SJSA1 (cell line): ENCODE measurements at places on chromosomes 7 and 10.

DNA sequence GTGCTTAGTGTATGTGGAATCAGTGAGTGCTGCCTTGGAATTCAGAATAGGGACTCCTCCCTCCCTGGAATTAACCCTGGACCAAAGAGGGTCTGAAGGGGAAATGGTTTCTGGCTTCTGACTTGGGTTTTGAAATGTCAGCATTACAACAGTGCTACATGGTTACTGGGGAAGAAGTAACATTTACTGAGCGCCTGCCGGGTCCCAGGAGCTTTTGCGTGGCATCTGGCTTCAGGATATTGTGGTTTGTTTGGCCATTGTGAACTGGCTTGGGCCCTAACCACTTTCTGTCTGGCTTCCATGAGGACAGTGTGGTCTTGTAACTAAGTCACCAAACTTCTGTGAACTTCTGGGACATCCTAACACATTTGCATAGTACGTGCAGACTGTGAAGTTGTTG lies 21.3 kb downstream of the TSPAN15 start:
- H3K4me1 ChIP-seq, result peaks cover 31% of the 10 kb centered on the region
- no peak overlapping the region for H3K4me3 ChIP-seq
- H3K36me3 ChIP-seq, result no peaks in the 10 kb centered on the region
- no peaks in the 10 kb centered on the region for H3K27me3 ChIP-seq

DNA sequence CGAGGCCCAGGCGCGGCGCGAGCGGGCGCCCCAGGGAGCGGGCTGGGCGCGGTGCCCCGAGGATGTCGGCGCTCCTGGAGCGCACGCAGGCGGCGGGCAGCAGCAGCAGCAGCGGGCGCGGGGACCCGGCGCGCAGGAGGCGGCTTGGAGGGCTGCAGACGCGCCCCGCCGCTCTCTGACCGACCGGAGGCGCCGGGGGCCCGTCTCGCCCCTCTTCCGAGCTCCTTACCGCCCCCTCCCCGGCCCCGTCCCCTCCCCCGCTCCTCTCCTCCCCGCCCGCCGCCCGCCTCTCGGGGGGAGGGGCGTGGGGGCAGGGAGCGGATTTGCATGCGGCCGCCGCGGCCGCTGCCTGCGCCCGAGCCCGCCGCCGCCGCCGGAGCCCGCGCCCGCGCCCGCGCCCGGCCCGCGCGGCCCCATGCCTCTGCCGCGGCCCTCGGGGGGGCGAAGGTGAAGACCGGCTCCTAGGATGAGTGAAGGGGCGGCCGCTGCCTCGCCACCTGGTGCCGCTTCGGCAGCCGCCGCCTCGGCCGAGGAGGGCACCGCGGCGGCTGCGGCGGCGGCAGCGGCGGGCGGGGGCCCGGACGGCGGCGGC lies at the start of gene NRG3:
Gene NRG3 (plus strand): TSS at position 320 of the 592 bp plus-strand sequence.
- H3K4me3 ChIP-seq, result no peak within 1 kb of the TSS
- no peaks in the 10 kb centered on the region for H3K4me1 ChIP-seq
- no peaks in the 10 kb centered on the region for H3K36me3 ChIP-seq
- H3K27me3 ChIP-seq, result peaks cover 12% of the 10 kb centered on the region; the same call in 1 of the 2 replicates
- no peak within 1 kb of the TSS for H3K27ac ChIP-seq

DNA sequence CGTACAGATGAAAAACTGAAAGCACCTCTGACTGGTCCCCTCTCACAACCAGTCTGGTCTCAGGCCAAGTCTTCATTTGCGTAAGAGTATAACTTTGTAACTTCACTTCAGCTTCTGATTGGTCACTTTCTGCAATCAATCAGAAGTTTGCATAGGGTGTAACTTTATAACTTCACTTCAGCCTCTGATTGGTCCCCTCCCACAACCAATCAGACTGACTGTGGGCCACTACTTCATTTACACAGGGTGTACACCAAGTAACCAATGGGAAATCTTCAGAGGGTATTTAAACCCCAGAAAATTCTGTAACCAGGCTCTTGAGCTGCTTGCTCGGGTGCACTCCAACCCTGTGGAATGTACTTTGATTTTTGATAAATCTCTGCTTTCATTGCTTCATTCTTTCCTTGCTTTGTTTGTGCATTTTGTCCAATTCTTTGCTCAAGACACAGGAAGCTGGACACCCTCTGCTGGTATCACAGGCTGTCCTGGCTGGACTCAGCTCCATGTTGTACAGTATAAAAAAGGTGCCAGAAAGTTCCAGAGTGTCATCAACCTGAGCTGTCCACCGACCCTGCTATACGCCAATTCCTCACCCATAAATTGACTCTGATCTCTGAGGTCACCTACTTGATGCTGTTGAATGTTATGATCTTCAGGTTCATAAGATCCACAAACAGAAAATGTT lies 74.5 kb downstream of the COBL start:
- H3K4me1 ChIP-seq, result no peaks in the 10 kb centered on the region
- no peaks in the 10 kb centered on the region for H3K27me3 ChIP-seq
- H3K36me3 ChIP-seq, result no peaks in the 10 kb centered on the region
- DNase-seq, result no peak
- no peak overlapping the region for H3K4me3 ChIP-seq
- no peak overlapping the region for H3K27ac ChIP-seq

GRCh38 chr7:90455163-90456030 lies 14.0 kb upstream of the PTTG1IP2 start:
- H3K27ac ChIP-seq, result no peak overlapping the region
- H3K4me3 ChIP-seq, result no peak overlapping the region
- H3K4me1 ChIP-seq, result peaks cover 6% of the 10 kb centered on the region; the same call in 1 of the 2 replicates
- H3K36me3 ChIP-seq, result no peaks in the 10 kb centered on the region
- H3K27me3 ChIP-seq, result no peaks in the 10 kb centered on the region

DNA sequence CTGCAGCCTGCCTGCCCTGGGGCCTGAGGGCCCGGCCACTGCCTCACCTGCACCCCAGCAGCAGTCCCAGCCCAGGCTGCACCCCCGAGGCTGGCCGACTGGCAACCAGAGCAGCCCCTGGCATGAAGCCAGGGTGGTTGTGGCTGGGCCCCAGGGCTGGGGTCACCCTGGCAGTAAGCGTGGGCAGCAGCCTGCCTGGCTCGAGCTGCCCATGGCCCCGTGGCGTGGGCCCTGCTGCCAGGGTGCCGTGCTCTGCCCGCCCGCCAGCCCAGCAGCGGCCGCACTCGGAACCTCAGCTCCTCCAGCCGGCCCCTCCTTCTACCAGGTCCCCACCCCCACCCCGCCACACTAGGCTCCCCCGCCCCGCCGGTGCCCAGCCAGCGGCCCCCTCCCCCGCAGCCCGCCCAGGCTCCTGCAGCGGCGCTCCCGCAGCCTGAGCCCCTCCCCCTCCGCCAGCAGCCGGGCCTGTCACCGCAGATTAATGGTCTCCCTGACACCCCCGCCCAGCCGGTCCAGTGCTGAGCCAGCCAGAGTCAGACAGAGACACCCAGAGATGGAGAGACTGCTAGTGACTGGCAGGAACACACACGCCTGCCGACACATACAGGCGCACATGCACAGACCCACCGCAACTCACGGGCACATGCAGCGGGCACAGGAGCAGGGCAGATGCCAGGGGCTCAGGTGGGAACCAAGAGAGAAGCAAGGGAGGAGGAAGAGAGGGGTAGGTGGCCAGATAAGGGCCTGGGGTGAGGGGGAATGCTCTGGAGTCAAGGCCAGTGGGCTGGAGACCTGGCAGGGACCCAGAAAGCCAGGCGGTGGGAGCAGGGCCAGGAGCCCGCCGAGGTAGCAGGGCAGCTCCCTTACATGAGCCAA lies 22.4 kb downstream of the KCNH2 start:
- H3K4me1 ChIP-seq, result no peaks in the 10 kb centered on the region
- H3K27ac ChIP-seq, result no peak overlapping the region
- no peak for DNase-seq
- no peak overlapping the region for H3K4me3 ChIP-seq
- peaks cover 27% of the 10 kb centered on the region for H3K27me3 ChIP-seq
- H3K36me3 ChIP-seq, result no peaks in the 10 kb centered on the region

- H3K4me3 ChIP-seq, result peak overlapping the region; percentile 91
- peak overlapping the region; percentile 51; the same call in 1 of the 2 replicates for H3K27ac ChIP-seq
- no peaks in the 10 kb centered on the region for H3K27me3 ChIP-seq
- no peak for DNase-seq
- peaks cover 6% of the 10 kb centered on the region for H3K36me3 ChIP-seq
These were observed 670 bp upstream of the AGK start for GRCh38 chr7:141550386-141551093.

DNA sequence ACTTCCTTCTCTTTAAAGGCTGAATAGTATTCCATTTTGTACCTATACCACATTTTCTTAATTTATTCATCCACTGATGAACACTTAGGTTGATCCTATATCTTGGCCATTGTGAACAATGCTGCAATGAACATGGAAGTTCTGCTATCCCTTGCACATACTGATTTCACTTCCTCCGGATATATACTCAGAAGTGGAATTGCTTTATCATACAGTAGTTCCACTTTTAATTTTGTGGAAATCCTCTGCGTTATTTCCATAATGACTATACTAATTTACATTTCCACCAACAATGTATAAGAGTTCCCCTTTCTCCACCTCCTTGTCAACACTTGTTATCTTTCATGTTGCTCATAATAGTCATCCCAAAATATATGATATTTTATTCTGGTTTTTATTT lies 312.6 kb downstream of the PLXDC2 start:
- no peak for DNase-seq
- H3K4me1 ChIP-seq, result no peaks in the 10 kb centered on the region
- H3K27me3 ChIP-seq, result no peaks in the 10 kb centered on the region
- no peak overlapping the region for H3K4me3 ChIP-seq

GRCh38 chr10:113045147-113046055 lies 95.4 kb downstream of the TCF7L2 start:
- peaks cover 14% of the 10 kb centered on the region for H3K36me3 ChIP-seq
- peak; percentile 79 for DNase-seq
- peaks cover 33% of the 10 kb centered on the region for H3K4me1 ChIP-seq
- H3K27me3 ChIP-seq, result no peaks in the 10 kb centered on the region
- peak overlapping the region; percentile 63 for H3K27ac ChIP-seq

- H3K27me3 ChIP-seq, result peaks cover 6% of the 10 kb centered on the region; the same call in 1 of the 2 replicates
- H3K4me3 ChIP-seq, result no peak overlapping the region
- DNase-seq, result no peak
- H3K36me3 ChIP-seq, result no peaks in the 10 kb centered on the region
- no peaks in the 10 kb centered on the region for H3K4me1 ChIP-seq
These were observed 82.6 kb upstream of the CHCHD3 start for GRCh38 chr7:133164498-133164897.

DNA sequence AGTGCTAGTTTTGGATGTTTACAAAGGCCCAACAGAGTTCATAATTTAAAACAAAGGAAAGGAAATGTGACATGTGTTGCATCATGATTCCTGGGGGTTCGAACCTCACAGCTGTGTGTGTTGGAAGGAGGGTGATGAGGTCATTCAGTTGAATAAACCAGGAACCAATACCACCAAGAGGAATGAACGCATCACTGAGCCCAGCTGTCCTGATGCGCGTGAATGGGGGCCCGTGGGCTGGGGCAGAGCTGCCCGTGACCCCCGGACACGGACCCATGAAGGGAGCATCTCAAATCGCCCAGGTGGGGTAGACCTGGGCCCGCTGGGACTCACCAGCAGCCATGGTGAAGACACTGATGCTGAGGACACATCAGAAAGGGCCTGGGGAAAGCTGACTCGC lies 33.0 kb downstream of the BRI3 start:
- no peak for DNase-seq
- H3K4me3 ChIP-seq, result no peak overlapping the region
- peaks cover 24% of the 10 kb centered on the region for H3K36me3 ChIP-seq
- no peaks in the 10 kb centered on the region for H3K4me1 ChIP-seq
- no peak overlapping the region for H3K27ac ChIP-seq

DNA sequence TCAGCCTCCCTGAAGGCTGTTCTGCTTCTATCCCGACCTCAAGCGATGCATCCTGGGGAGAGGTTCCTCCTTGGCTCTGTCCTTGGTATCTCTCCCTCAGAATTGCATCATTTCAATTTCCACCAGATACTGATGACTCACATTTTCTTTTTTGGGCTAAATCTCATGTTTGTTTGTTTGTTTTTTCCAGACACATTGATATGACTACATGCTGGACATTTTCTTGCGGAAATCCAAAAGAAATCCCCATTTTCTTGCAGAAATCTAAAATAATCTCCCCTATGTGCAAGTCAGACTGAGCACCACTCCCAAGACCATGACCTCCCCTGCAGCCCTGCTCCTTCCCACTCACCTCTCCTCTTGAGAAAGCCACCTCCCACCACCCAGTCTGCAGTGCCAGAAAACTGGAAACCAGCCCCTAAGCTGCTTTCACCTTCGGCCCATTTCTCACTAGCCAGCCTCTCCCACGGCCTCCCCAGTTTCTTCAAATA lies 260.2 kb upstream of the PRKCQ start:
- H3K27me3 ChIP-seq, result no peaks in the 10 kb centered on the region
- H3K36me3 ChIP-seq, result peaks cover 4% of the 10 kb centered on the region
- no peak overlapping the region for H3K4me3 ChIP-seq
- DNase-seq, result no peak

- H3K27me3 ChIP-seq, result no peaks in the 10 kb centered on the region
- DNase-seq, result no peak
- no peaks in the 10 kb centered on the region for H3K4me1 ChIP-seq
These were observed 75.7 kb downstream of the LYZL2 start for GRCh38 chr10:30553626-30554439.

DNA sequence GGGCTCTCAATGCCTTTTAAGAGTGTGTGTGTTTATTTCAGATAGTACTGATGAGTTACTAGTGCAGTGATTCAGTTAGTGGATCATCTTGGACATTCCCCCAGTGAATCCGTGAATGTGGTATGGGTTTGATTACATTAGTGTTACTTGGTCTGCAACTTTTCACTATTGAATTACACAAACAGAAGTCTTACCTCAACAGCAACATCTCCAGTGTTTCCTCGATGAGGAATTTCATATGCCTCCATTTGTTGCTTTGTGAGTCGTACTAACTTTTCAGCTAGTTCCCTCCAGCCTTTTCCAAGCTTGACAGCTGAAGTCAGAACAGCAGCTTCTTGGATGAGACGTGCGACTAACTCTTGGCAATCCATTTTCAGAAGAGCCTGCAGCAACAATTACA lies 63.2 kb downstream of the MACC1 start:
- H3K27me3 ChIP-seq, result no peaks in the 10 kb centered on the region
- no peak overlapping the region for H3K27ac ChIP-seq
- no peak for DNase-seq
- H3K36me3 ChIP-seq, result no peaks in the 10 kb centered on the region

DNA sequence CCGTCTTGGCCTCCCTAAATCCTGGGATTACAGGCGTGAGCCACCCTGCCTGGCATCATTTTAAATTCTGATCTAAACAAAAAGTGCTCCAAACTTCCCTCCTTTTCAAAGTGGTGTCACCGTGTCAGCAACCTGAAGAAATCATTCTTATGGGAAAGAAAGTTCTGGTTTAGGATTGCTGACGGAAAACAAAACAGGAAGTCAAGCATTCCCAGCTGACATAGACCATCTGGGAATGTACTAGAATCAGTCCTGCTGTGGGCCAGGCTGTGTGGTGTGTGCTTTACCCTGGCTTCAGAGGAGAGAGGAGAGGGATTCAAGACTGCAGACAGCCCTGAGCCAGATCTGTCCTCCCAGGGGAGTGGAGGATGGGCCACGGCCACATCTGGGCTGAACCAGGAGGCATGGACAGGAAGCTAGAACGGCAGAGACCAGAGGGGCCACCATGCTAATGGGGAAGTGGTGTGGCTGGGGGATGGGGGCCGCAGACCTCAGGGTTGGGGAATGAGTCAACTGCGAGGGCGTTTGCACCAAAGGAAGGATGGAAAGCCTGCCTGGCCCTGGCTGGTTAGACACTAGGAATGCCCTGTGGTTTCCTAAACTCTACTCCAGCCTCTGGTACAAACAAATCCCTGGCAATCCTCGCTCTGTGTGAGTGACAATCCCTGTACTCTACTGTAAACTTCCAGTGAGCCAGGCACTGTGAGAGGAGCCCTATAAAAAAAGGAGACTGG lies 16.7 kb upstream of the CLIP2 start:
- DNase-seq, result peak; percentile 97
- no peak overlapping the region for H3K4me3 ChIP-seq
- no peaks in the 10 kb centered on the region for H3K36me3 ChIP-seq
- peaks cover 38% of the 10 kb centered on the region for H3K4me1 ChIP-seq
